SK-MEL-5 (cell line): ENCODE measurements at places on chromosomes 11 and 22. TPM values are rescaled to one million over a fixed set of nuclear protein-coding genes. Genes with fewer than 3 reads are reported as not detected.

- DNase-seq, result peak; percentile 52
These were observed 369 bp downstream of the DGCR8 start for GRCh38 chr22:20080445-20080775.

Gene MN1
- 0.16 and 0.24 TPM in 2 replicates for total RNA-seq

DNA sequence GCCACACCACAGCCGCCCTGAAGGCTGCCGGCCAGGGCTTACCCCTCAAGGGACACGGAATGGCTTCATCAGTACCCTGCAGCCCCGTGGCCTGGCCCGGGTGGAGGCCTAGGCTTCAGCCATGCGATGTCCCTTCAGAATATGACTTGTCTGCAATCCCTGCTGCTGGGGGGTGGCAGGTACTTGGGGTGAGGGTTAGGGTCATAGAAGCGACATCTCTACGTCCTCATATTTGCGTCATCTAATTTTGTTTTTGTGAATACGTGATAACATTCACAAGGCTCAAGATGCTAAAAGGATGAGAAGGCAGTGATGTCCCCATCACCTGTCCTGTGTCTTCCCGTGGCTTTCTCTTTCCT is 6.4 kb downstream of the CCND1 start:
- no peak for DNase-seq

DNA sequence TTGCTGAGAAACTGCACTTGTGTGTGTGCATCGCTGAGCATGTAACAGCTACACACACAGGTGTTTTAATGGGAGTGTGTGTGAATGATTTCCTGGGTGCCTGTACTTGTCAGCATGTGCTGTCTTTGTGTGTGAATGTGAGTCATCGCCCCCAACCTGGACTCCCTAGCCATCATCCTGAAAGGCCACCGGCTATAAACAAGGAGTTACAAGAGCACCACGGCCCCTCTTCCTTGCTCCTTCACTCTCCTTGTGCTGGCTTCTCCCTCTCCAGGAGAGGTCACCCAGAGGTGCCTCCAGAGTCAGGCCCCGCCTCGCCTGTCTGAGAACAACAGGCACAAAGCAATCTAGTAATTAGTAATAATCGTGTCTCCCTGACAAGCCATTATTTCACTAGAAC is 419.2 kb downstream of the BUD13 start:
- no peak for DNase-seq

GRCh38 chr11:2801711-2802388 is 83.7 kb downstream of the CDKN1C start:
- DNase-seq, result no peak

DNA sequence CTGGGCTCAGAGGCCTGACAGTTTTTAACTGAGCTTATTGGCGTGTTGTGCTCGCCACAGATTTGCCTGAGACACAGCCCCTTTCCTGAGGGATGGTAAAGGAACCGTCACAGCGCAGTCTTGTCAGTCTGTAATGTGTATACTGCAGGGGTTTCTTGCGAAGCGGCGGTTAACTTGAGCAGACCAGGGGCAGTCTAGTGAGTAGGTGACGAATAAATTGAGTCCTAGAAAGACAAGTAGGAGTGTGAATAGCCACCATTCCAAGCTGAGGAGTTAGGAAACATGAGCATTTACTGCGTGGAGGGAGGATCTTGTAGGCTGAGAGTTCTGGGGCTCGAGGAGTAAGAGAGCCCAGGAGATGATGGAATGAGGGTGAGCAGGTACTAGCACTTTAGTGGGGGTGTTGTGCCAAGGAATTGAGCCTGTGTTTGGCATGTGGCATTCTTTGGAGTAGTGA is 1.4 kb downstream of the MED15 start:
- DNase-seq, result no peak

DNA sequence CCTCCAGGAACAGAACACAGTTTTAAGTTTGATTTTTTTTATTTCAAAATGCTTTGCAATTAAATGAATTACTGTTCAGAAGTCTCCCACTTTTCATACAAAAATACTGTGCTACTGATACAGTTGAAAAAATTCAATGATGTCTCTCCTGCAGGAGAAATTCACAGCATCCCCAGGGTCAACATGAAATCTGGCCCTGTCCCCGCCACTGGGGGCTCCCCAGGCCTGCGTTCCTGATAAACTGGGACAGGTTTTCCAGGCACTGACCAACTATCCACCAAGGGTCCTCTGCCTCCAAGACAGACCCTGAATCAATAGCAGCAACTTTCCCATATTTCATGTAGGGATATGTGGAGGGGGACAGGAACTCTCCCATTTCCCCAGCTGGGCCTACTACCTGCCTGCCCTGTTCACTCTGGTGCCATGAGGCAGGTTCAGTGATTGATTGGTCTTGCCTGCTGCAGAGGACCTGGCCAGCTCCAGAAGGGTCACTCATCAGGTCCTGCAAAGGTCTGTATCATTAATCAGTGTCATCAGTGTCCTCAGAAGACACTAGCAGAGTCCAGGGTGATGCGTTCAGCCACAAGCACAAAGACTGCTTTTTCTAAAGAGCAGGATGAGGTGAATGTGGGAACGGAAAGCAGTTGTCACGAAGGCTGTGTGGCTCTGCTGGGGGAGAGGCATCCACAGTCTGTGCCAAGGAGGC is 43.4 kb downstream of the PISD start:
- DNase-seq, result no peak
